ENCODE measurements at places on chromosomes 1 and 21.

- DNase-seq, result no peak
Measured at GRCh38 chr1:147647796-147648633, 22.3 kb downstream of the ACP6 start.

DNA sequence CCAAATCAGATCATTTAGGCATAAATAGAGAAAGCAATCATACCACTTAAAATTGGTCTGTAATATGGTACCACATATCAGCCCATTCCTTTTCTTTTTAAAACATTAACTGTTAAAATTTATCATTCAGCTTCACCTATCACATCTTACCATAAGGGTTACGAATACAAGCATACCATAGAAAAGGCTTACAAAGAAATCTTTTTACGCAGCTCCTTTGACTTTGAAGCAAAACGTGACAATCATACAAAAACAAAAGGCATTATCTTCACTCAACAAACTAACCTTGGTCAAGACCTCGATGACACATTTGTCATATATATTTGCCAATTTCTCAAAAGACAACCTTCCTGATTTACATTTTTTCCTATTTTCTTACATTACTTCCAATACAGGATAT lies 169.0 kb downstream of the SMYD3 start:
- no peak for DNase-seq

- no peak for DNase-seq
Measured at GRCh38 chr1:9559673-9560072, 20.4 kb downstream of the SLC25A33 start.

GRCh38 chr1:56481140-56481694 lies 98.1 kb downstream of the PLPP3 start:
- no peak for DNase-seq

GRCh38 chr1:4974981-4975685 lies 320.7 kb downstream of the AJAP1 start:
- DNase-seq, result no peak

DNA sequence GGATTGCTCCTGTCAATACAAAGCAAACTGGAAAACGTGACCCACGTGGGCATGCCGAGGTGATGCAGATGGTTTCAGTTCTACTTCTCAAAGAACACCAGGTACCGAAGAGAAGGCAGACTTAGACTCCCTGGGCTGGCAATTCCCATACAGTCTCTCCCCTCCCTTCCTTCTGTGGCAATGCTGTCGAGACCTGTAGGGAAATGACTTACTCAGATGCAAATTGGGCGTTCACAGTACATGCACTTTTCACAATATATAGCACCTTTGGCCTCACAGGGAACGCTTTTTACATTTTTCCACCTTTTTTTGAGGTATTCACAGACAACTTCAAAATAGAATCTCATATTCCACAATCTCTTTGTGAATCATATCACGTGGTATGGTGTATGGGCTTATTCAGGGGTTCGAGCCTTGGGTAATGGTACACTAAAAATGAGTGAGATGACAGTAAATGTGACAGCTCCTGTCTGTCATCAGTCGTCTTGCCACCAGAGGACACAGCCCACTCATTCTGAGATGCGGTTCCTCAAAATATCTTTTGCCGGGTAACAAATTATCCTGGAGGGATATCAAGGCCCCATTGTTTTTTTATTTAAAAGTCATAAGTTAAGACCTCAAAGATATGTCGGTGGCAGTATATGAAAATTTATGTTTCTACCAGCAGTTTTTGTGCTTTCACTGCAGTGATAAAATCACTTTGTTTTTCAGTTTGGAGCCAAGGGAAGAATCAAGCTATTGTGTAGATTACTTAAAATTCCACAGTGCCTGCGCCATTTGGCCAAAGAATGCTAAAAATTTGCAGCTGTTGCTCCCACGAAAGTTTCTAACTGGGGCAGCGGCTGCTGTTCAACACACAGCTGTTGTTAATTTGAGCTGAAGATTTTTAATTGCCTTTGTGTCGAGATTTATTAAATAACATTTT lies 168.4 kb downstream of the ZZZ3 start:
- DNase-seq, result no peak

- no peak for DNase-seq
Measured at GRCh38 chr1:66182551-66183178, 351.3 kb upstream of the SGIP1 start.

- no peak for DNase-seq
Measured at GRCh38 chr1:199747984-199748383, 279.5 kb upstream of the NR5A2 start.

DNA sequence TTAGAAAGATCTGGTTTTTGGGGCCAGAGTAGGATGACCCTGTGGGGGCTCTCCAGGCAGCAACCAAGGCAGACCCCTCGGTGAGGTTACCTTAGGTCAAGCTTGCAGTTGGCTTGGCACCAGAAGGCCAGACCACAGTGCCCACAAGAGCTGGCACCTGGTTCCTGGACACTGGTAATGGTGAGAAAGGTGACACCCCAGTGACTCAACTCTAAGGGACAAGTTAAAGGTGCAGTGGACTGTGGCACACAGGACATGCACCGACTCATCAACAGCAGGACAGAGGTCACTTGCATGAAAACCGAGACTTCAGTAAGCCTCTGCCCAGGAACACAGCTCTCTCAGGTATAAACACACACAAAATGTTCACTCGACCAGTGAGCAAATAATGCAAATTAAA lies 6.7 kb downstream of the LRRC38 start:
- DNase-seq, result no peak

DNA sequence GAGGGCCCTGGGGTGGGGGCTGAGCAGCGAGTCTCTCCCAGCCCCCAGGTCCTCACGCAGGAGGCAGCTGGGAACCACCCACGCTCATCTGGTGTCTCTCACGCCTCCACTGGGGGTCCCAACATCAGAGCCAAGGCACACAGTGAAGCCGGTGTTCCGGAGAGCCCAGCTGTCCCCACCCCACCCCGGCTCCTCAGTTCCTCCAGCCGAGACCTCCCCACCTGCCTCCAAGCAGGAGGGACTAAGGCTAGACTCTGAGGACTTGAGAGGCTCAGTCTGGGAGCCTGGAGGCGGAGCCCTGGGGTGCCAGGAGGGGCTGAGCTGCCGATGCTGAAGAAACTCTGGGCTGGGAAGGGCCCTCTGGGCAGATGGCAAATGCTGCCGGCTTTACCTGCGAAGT lies 1.6 kb upstream of the HPCA start:
- no peak for DNase-seq

DNA sequence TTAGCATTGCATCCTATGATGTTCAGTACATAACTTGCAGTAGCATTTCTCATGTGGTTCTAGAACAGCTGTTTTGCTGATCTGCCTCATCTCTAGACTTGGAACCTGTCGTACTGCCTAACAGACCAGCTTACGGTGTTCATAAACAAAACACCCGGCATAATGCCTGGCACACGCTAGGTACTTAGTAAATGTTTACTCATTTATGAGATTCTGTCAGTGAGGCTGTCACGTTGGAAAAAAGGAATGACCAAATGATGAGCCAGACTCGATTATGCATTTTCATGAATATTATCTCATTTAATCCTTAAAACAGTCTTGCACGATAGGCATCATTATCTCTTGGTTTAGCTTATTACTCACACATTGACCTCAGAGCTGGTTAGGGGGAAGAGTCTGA lies 46.4 kb downstream of the CACHD1 start:
- no peak for DNase-seq

DNA sequence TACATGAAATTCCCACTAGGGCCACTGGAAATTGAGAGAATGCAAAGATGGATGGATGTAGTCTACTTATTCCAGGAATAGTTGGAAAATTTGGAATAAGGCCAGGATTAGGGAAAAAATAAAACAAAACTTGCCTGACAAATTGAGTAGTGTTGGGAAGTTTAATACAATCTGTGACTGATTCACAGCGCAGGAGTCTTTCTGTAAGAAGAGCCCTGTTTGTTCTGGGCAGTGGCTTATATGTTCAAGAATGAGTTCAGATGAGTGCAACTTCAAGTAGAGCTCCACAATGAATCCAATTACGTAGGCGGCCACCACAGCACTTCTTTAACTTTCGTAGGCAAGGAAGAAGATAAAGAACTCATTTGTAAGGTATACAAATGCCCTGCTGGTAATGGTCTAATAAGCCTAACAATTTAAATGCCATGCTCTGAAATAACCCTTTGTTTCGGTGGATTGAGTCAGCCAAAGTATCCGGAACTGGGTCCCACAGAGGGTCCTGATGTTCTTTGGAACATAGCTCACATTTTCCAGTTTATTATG lies 47.1 kb upstream of the KCNE1 start:
- no peak for DNase-seq

- no peak for DNase-seq
Measured at GRCh38 chr1:207890136-207890738, 20.7 kb downstream of the CD34 start.

GRCh38 chr1:119731741-119732430 lies 20.2 kb downstream of the PHGDH start:
- peak; percentile 55 for DNase-seq

GRCh38 chr1:8551057-8551456 lies 233.1 kb downstream of the SLC45A1 start:
- no peak for DNase-seq

GRCh38 chr1:198500096-198500495 lies 40.4 kb downstream of the ATP6V1G3 start:
- DNase-seq, result no peak

- DNase-seq, result no peak
Measured at GRCh38 chr1:118868387-118868786, 119.8 kb downstream of the TBX15 start.

DNA sequence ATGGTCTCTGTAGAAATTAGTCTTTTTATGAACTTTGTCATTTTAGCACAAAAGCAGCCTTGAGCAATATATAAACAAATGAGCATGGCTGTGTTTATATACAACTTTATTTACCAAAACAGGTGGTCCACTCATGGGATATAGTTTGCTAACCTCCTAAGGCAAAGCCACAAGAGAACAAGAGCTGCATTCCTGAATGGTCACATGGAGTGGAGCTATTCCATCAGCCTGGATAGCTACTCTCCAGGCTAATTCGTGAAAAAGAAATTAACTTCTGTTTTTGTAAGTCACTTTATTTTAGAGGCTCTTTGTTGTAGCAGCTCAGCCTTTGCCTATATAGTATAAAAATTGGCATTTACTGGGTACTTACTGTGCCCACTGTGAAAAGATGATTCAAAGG lies 163.3 kb upstream of the FAM78B start:
- DNase-seq, result no peak

DNA sequence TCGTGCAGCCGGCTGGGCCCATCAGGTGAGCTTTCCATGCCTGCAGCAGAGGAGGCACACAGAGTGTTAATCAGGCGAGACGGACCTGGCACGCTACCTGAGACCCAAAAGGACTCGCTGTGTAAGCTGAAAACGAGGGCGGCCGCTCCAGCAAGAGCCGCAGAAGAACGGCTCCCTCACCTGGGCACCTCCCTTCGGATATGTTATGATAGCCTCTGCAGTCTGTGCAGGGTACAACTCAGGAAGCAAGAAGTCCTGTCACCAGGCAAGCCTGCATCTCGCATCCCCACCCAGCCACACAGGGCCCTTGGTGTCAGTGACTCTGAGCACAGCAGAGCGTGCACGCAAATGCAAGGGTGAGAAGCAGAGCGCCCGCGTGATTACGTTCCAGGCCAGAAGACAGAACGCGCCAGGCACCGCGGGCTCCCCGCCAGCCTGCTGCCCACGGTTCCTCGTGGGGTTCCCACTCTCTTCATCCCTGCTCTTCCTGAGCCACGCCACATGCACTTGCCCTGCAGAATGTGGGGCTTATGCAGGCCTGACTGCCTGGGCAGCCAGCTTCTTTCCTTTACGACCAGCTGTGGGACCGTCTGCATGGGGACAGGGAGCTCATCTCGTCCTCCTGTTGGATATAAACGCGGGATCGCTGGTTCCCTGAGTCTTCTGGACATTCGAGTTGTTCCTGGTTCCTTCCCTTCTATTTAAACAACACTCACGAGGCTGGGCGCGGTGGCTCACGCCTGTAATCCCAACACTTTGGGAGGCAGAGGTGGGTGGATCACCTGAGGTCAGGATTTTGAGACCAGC lies 20.2 kb upstream of the LRRC47 start:
- no peak for DNase-seq

GRCh38 chr1:53593758-53594380 lies 134.7 kb downstream of the DMRTB1 start:
- no peak for DNase-seq

GRCh38 chr1:9135073-9135836 lies 6.4 kb upstream of the GPR157 start:
- DNase-seq, result no peak

DNA sequence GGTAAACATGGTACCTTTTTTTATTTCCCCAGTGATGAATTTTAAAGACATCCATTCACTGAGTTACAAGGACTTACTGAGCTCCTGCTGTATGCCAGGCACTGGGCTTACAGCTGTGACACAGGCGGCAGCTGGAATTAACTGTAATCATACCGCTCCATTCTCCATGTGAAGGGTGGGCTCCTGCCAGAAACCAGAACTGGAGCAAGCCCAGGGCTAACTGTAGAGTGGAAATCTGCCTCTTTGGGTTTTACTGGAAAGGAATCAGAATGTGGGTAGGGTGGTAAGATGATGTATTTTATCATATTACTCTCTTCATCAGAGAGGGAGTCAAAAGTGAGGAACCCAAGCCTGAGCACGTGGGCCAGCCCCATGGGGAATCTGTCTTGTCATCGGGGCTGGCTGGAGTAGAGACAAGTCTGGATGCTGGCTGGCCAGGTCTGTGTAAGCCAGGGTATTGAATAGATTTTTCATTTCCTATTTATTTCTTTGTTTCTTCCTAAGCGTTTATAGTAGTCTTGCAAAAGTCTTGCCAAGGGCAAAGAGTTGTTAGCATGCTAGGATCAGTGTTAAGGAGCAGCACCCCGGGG lies 21.5 kb downstream of the FGGY start:
- DNase-seq, result no peak

DNA sequence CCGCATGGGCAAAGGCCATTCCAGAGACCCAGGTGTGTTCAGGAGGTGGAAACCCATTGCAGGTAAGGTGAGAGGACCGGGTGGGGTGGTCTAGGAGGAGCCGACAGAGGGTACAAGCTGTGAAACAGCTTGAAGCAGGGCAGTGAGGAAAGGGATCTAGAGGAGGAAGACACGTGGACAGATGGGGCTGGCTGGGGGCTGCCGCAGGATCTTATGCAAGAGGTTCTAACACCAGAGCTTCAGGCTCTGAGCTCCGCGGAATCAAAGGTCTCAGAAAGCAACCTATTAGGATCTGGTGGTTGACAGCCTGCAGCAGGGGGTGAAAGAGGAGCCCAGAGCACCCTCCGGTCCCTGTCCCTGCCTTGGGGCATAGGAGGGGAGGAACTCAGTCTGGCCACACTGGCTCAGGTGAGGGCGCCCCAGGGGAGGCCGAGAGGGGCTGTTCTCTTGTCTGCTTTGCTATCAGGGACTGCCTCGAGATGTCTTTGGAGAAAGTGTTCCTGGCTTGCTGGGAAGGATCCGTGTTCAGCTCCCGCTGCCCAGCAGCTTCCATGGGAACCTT lies 1.9 kb downstream of the TFF1 start:
- DNase-seq, result no peak

- DNase-seq, result no peak
Measured at GRCh38 chr1:170284016-170284415, 138.3 kb downstream of the NTMT2 start.

Measured in MM.1S (cell line).